ENCODE measurements at places on chromosomes 3 and 15. TPM values are rescaled to one million over a fixed set of nuclear protein-coding genes. Genes with fewer than 3 reads are reported as not detected.

Gene CYP1A1
- polyA plus RNA-seq, result not detected

Gene LRRK1
- 13.2 TPM for polyA plus RNA-seq

Gene CLDN18
- polyA plus RNA-seq, result not detected

Gene NPAP1
- not detected for polyA plus RNA-seq

Gene SOX14
- not detected for polyA plus RNA-seq

Gene PSTPIP1
- polyA plus RNA-seq, result 37.3 TPM

Gene TM4SF1
- polyA plus RNA-seq, result not detected

Gene C3orf85
- not detected for polyA plus RNA-seq

Gene TRIM42
- polyA plus RNA-seq, result not detected

Gene EAF2
- polyA plus RNA-seq, result 296 TPM

Gene LSAMP
- polyA plus RNA-seq, result 0.94 TPM

Gene EXD1
- not detected for polyA plus RNA-seq

All from IgD-negative memory B cell (primary cell).